ENCODE measurements at places on chromosomes 13 and 19.
A peak's percentile ranks its signal among the peaks of the same experiment; 100 is the strongest.

GRCh38 chr13:55440465-55441085 lies 1700.1 kb upstream of the PRR20A start:
- no peak for ATAC-seq

DNA sequence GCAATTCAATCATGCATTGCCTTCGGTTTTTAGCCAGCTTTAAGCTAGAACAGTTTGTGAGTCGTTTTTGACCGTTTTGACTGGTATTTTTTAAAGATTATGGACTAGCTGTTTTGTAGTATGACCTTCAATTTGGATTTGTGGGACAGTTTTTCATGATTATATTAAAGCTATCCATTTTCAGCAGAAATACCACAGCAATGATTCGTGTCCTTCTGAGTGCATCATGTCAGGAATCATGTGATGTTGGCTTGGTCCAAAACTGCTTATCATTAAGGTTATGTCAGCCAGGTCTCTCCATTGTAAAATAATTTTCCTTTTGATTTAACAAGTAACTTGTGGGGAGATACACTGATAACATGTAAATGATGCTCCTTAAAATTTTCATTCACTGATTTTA lies 229.0 kb downstream of the POSTN start:
- ATAC-seq = peak; percentile 39

- no peak for ATAC-seq
Measured at GRCh38 chr19:3420909-3421619, 54.7 kb downstream of the NFIC start.

- ATAC-seq = no peak
Measured at GRCh38 chr19:17027535-17027975, 945 bp upstream of the CPAMD8 start.

- no peak for ATAC-seq
Measured at GRCh38 chr19:15328312-15328711, 4.0 kb downstream of the BRD4 start.

DNA sequence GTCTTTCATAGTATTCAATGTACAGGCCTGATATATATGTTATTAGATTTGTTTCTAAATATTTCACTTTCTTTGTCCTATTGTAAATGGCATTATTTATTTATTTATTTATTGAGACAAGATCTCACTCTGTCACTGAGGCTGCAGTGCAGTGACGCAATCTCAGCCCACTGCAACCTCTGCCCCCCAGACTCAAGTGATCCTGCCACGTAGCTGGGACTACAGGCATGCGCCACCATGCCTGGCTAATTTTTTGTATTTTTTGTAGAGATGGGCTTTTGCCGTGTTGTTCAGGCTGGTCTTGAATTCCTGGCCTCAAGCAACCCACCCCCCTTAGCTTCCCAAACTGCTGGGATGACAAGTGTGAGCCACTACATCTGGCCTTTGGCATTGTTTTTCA lies 5.4 kb upstream of the GAS6 start:
- ATAC-seq = no peak

DNA sequence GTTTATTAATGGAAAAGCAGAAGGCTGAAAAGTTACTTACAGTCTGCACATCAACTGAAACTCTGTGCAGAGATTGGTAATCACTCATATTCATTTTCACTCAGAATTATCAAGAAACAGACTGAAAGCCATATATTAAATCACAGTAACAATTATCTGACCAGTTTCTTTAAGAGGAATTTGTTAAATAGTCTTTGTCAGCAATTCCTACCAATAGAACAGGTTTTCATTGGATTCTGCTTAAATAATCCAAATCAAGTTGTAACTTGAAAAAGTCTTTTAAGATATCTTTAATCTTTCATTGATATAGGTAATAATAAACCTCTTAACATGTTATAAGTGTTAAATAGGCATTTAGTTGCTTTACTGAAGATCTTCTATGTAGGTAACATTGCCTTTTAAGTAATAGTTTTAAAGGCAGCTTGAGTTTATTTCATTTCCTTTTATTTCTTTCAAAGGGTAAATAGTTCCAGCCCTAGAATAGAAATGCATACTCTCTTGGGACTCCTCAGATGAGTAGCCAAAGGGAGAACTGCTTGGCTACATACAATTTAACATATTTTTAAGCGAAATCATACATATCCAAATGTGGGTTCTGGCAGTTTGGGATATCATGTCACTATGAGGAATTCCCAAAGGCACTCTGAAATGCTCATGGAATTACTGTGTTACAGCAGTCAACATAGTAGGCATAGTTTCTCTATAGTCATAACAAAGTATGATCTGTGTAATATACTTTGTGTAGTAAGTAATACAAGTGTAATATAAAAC lies 326.0 kb upstream of the SPRY2 start:
- no peak for ATAC-seq

DNA sequence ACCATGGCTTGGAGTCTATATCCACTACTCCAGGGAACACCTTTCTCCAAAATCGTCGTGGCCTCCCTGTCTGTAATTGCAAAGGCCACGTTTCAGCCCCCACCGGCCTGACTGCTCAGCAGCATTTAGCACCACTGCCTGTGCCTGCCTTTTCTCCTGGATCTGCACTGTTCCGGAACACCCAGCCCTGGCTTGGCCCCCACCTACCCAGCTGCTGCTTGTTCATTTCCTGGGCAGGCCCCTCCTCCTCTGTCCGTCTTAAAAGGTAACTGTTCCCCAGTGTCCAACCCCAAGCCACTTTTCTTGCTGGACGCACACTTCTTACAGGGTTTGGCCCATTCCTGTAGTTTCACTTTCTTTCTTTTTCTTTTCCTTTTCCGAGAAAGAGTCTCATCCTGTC lies 8.5 kb upstream of the SYT5 start:
- ATAC-seq = no peak

DNA sequence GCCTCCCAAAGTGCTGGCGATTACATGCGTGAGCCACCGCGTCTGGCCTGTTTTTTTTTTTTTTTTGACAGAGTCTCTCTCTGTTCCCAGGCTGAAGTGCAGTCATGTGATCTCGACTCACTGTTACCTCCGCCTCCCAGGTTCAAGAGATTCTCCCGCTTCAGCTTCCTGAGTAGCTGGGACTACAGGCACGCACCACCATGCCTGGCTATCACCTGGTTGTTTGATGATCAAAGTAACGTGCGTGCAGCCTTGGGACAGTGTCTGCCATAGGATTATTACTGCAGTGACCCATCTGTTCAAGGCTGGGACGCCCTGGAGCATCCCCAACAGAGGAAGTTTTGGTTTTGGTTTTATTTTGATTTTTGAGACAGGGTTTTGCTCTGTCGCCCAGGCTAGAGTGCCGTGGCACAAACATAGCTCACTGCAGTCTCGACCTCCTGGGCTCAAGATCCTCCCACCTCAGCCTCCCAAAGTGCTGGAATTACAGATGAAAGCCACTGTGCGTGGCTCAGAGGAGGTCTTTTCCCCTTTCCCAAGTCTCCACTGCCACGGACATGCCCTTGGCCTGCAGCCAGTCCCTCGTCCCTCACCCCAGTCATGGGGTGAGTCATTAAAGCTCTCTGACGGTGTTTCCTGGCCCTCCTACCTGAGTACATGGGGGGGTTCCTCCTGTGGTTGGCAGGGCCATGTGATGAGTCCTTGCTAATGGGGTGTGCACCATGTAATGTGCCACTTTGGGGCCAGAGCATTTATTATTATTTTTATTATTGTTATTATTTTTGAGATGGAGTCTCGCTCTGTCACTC lies 65.6 kb downstream of the IER2 start:
- peak; percentile 33 for ATAC-seq

DNA sequence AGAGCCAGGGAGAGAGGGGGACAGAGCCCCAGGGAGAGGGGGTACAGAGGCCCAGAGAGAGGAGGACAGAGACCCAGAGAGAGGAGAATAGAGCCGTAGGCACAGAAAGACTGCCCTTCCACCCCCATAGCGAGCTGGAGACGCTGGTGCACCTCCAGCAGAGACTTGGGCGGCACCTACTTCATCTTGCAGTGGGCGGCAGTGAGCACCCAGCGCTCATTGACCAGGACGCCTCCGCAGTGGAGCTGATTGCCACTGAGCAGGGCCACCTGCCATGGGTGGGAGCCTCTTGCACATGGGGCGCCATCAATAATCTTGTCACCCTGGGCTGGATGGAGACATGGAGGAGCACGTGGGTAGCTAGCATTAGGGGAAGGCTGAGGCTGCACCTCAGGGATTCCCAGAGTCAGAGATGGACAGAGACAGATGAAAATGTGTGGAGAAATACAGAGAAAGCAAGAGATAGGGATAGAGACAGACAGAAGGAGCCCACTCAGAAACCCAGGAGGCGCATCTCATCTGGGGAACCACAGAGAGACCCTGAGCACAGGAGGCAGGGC lies 2.0 kb downstream of the KLK7 start:
- peak; percentile 22 for ATAC-seq

DNA sequence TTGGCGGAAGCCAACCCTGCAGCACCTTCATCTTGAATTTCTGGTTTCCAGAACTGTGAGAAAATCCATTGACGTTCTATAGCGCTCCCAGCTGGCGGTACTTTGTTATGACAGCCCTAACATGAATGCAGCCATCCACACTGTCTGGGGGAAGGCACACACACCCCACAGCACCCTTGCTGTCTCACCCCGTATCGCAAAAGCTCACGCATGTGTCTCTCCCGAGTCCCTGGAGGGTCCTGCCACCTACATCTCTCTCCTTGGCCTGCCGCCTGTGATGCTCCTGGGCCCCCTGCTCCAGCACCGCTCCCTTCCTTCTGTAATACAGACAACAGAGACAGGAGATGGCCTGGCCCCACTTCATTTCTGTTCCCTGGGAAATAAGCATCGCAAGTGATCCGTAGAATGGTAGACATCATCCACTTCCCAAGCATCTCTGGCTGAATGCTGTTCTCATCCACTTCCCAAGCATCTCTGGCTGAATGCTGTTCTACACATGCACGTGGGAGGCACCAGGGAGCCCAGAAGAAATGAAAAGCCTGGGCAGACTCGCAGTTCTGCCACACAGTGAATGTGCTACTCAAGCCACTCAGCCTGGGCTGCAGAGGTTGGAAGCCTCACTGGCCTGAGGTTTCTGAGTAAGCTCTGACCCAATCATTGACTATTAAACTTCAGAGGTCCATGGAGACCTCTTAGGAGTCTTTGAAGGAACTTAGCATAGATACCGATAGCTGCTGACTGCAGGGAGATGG lies 29.6 kb downstream of the EPN1 start:
- no peak for ATAC-seq

GRCh38 chr13:48175185-48175584 lies 57.8 kb upstream of the ITM2B start:
- ATAC-seq = no peak

DNA sequence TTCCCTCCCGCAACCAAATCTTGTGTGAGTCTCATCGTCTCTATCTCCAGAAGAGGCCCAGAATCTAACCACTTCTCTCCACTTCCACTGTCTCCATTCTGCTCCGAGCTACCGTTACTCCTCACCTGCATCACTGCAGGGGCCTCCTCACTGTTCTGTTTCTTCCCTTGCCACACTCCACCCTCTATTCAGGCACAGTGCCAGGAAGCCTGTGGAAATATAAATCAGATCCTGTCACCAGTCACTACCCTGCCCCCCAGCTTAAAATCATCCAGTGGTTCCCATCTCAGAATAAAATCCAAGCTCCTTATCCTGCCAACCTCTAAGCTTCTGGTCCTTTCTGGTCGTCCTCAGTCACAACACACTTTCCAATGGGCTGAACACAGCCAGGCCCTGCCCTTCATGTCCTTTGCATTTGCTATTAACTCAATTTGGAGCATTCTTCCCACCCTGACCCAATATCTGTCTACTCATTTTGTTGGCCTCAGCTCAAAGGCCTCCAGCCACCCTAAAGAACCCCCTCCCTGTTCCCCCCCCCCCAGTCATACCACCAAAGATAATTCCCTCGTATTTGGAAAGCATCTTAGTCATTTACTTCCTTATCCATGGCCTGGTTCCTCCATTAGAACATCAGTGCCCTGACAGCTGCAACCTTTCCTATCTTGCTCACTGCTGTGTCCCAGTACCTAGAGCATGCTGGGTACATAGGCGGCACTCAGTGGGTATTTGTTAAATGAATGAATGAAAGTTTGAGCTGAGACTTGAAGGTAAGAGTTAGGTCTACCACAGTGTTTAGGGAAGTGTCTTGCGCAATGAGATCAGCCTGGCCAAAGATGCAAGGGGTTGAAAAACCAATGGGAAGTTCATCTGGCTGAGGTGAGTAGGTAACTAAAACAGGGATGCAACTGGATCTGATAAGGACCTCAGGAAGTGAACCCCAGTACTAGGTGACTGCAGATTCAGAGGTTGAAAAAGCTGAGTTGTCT lies 24.4 kb downstream of the ZNF175 start:
- no peak for ATAC-seq

- no peak for ATAC-seq
Measured at GRCh38 chr19:32131005-32131404, 214.4 kb upstream of the ZNF507 start.

- ATAC-seq = peak; percentile 69
Measured at GRCh38 chr19:33133438-33134031, 1.6 kb downstream of the WDR88 start.

DNA sequence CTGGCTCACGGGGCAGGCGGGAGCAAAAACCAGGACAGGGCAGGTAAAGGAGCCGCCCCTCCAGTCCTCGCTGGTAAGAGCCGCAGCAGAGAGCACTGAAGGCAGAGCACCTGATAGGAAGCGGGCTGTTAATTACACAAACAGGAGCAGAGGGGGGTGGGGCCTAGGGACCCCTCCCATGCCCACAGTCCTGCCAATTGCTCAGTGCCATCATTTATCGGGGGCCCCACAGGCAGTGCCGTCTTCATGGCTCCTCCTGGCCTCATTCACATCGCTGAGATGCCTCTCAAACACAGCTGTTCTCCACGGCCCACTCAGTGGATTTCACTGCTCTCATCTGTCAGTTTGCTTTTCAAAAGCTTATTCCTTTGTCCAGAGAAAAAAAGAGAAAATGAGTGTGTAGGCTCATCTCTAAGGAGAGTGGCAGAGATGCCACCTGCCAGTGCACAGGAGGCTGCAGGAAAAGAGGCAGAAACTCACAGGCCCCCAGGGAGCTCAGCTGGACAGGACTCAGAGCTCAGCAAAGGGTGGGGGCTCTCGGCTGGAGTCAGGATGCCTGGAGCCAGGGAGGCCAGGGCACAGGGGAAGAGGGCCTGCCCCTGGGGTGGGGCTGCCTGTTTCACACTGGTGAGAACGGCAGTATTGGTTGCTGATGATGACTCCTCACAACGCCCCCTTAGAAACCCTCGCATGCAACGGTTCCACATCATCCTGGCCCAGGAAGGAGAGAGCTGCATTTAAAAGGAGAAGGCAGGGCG lies 174.6 kb downstream of the COL4A1 start:
- ATAC-seq = no peak

GRCh38 chr19:18700501-18701249 lies 17.2 kb downstream of the CRTC1 start:
- ATAC-seq = peak; percentile 98

- no peak for ATAC-seq
Measured at GRCh38 chr13:28013482-28013881, 25.0 kb upstream of the URAD start.

- no peak for ATAC-seq
Measured at GRCh38 chr19:17748884-17749638, 2.2 kb upstream of the FCHO1 start.

All from SK-N-SH treated with all-trans-retinoic acid at 6 μM for 48 hours (cell line).